ENCODE measurements at places on chromosomes 2 and 18.

GRCh38 chr2:35973737-35974132 is 381.8 kb upstream of the CRIM1 start:
- DNase-seq = no peak

DNA sequence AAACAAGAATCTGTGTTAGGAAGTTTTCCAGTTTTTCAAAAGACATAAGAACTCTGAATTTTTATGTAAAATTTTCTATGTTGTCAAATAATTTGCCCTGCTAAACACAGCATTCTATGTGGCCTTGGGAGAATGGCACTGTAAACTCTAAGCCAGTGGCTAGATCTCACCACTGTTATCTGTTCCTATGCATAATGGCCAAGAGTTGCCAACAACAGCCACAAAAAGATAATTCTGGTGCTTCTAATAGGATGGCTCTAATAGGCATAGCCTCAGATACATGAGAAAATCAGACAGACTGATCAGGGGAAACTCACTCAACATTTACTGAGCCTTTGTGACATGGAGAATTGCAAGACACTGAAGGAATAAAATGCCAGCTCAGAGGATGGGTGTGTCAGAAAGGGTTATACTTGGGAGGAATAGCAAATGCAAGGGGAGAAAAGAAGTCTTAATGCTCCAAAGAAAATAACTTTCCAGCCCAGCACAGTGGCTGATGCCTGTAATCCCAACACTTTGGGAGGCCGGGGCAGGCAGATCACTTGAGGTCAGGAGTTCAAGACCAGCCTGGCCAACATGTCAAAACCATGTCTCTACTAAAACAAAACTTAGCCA is 63.7 kb downstream of the COBLL1 start:
- DNase-seq = no peak

GRCh38 chr18:76806301-76806700 is 16.1 kb upstream of the ZNF236 start:
- DNase-seq = no peak

- no peak for DNase-seq
Observed at GRCh38 chr2:171318463-171318934, 115.3 kb downstream of the METTL8 start.

DNA sequence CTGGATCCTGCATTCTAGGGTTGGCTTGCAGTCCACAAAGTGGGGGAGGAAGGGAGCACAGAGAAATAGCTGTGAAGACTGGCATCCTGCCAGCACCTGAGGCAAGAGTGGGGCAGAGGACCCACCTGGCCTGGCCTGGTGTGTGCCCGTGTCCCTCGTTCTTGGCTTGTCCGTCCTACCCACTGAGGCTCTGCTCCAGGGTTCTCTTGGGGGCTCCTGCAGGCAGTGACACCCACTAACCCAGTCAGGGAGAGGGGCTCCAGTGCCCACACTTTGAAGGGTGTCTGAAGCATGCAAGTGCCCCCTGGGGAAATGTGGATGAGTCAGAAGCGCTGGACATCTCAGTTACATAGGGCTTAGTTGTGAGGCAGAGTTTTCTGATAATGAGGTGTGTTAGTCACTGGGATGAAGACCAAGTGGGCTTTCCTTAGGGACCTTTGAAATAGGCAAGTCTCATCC is 79.4 kb downstream of the SLC4A3 start:
- no peak for DNase-seq

- peak; percentile 6 for DNase-seq
Observed at GRCh38 chr2:221572821-221573429, 821 bp upstream of the EPHA4 start.

DNA sequence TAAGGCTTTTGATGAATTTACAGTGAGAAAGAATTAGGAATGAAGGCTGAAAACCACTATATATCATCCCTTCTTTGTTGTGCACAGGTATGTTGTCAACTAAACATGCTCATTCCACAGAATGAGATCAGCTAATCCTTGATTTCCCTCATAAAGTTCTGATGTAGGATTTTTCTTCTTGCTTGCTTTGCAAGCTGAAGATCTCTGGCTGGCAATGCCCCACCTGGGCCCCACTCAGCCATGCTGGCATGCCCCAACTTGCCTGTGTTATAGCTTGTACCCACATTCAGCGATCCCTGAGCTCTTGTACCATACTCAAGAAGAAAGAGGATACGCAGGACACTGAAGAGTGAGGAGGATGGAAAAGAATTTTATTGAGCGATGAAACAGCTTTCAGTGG is 18.0 kb upstream of the SERPINB11 start:
- no peak for DNase-seq

DNA sequence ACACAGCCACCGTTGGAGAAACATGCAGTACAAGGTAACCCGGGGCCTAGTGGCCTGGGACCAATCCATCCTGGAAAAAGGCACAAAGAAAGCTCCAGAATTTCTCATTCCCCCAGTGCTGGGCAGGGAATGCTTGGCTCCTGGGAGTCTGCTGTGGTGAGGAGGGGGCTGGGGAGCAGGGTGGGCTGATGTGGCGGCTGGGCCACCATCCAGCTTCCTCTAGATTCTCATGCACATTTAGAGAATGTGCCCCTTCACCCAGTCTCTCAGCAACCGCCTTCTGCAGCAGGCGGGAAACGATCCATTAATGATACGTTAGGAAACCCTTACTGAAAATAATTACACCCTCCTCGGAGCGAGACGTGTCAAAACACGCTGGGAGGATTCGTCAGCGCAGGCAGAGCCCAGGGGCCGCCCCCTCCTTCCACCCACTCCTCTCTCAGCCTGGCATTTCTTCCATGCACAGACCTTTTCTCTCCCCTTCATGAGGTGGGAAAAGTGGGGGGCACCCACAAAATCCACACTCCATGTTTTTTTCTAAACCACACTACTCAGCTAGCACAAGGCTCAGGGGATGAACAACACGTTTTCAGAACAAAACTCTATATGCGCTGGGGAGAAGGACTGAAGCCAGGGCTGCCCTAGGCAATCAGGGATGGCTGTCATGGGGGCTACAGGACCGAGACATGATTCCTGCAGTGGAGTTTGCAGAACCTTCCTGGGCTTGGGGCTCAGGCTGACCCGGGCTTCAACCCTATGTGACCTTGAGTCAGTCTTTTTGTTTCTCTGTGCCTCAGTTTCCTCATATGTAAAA is 56.1 kb upstream of the SMAD7 start:
- no peak for DNase-seq

DNA sequence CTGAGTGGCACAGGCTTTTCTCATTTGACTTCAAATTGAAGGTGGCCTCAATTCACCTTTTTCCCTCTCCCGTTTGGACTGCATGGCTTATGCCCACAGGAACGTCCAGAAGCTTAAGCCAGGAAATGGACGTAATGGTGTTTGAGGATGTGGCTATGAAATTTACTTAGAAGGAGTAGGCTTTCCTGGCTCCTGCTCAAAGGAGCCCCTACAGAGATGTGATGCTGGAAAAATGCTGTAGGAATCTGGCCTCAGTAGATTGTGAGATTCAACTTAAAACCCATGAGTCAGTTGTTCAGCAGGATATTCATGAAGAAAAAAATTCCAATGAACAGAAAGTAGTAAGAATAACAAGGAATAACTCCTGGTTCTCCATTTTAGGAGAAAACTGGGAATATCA is 129.0 kb downstream of the ICOS start:
- no peak for DNase-seq

DNA sequence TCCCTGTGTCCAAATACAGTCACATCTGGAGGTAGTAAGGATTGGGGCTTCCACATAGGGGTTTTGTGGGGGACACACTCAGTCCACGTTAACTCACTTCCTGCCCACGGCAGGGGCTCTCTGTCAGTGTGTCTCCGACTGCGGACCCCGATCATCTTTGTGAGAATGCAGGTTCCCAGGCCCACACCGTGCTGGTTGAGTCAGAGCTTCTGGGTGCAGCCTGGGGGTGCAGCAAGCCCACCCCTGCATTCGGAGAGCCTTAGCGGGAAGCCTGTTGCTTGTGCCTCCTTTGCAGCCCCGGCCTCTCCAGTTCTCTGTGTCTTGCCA is 28.0 kb downstream of the HPCAL1 start:
- no peak for DNase-seq

- DNase-seq = peak; percentile 76
Observed at GRCh38 chr2:105746177-105747080, 1.7 kb downstream of the NCK2 start.

DNA sequence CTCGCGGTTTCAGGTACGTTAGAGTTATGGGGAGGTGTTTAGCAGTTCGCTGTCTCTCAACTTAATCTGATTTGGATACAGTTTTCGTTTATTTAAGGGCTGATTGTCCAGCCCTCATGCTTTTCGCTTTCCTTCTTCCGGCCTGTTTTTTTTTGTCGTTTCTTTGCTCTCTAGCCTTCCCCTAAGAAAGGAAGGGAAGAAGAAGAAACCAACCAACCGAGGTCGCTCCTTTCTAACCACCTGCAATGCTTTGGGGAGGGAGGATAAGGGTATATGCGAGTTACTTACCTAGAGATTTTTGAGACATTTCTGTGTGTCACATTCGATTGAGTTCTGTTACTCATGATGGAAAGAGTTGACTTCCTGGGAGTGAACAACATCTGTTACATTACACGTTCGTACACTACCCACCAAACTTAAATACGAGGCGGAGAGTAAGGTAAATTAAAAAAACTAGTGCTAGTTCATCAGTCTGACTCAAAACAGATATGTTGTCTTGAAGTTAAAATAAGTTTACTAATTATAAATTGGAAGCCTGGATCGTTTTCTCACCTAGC is 918 bp downstream of the EIF5B start:
- DNase-seq = peak; percentile 1

DNA sequence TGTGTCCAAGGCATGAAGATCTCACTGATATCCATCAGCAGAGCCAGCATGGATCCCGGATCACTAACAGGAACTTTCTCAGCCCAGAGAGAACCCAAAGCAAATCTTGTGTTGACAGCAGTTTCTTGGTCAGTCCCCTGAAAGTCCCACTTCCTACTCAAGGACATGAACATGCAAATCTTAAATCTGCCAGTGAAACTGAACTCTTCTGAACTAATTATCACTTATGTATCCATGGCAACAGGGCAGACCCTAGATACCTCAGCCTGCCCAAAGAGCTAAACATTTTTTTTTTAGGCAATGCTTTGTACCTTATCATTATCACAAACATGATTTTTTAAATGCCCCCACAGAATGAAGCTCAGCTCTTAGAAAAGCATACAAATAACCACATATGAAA is 127.8 kb upstream of the DDX18 start:
- DNase-seq = no peak

DNA sequence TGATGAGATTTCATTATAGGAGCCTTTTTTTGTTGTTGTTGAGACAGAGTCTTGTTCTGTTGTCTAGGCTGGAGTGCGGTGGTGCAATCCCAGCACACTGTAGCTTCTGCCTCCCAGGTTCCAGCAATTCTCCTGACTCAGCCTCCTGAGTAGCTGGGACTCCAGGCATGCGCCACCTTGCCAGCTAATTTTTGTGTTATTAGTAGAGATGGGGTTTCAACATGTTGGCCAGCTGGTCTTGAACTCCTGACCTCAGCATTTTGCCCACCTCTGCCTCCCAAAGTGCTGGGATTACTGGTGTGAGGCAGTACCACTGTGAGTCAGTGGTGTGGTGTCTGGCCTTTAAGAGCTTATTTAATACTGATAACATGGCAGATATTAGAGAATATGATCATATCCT is 60.1 kb downstream of the MOB4 start:
- no peak for DNase-seq

DNA sequence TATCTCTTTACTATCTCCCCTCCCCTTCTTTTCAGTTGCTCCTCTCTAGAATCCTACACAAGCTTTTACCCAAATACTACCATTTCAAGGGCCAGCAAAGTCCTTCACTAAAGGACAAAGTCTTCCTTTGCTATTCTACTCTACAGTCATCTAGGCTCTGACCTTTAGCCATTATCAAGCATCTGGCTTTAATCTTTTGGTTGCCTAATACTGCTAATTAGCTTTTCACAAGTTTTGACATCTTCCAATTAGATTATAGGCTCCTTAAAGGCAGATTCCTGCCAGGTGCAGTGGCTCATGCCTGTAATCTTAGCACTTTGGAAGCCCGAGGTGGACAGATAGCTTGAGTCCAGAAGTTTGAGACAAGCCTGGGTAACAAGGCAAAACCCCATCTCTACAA is 194.4 kb downstream of the SH3BP4 start:
- no peak for DNase-seq

Data from CD4-positive, alpha-beta T cell treated with Interleukin-6 at 100 ng/mL for 8 hours (primary cell).